Erythroblast (primary cell): ENCODE measurements at places on chromosomes 2 and 18.

DNA sequence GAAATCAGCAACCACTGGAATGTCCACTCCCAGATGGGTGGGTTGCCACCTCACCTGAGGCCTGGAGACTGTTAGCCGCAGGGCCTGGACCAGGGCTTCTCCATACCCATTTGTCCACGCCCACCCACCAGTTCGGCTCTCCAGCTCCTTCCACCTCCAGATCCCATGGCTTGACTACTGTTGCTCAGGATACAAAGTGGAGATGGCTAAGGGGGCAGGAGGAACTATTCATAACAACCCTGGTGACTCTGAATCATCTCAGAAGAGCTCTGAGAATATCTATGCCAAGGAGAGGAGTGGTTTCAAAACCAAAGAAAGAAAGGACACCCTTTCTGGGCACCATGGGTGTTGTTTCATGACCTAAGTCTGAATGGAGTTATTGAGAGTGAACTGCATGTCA is 145.8 kb downstream of the LAMA3 start:
- DNase-seq, result no peak

- DNase-seq, result no peak
These were observed 78.6 kb upstream of the RGPD4 start for GRCh38 chr2:107747964-107748583.

DNA sequence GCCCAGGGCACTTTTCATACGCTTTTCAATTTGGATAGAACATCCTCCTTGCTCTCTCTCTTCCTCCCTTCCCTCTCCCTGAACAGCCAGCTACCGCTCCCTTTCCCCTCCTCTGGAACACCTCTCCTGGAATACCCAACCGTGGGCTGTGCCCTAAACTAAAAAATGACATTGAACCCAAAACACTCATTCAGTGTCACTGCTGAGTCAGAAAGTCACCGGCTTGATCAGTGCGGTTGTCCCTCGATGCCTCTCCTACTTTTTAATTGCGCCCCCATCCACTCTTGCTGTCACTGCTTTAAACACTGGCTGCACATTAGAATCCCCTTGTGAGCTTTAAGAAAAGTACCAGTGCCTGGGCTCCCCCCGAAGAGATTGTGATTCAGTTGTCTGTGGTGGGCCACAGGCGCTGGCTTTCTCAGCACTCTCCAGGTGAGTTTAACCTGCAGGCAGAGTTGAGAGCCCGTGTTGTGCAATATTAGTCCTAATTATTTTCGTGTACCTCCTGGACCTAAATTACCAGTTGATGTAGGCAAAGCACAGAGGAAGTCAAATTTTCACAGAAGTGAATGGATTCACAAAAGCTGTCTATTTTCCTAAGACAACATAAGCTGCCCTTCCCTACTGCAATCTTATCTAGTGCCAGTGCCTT is 302.0 kb downstream of the PRKCE start:
- DNase-seq, result no peak

DNA sequence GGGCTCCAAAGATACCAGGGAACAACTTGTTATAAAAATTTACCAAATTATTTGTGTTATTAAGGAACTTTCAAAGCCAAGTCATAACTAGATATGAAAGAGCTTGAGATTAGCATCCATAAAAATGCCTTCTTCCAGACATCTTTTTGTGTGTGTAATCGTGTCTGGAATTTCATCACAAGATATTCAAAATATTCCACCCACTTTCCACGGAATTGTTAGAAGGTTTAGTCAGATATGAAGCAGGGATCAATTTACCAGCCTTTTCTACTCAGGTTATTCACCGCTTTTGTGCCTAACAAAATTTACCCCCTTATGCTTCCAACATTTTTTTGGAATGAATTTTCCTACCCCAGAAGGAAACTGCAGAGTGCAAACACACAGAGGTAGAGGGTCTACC is 130.2 kb upstream of the ACVR2A start:
- no peak for DNase-seq

DNA sequence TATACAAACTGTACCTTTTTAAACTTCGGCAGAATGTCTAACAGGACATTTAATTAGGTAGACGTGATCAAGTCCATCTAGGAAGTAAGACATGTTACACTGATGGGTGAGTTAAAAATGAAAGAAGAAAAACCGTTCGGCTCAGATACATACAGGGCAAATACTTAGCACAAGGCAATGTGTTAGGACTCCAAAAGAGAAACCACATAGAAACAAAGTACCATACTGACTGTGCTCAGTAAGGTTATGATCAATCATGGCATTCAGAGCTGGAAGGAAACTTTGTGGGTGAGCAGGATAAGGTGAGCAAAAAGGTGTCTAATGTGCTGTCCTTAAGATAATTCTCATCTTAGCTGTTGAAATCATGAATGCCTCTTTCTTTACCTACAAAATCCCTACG is 211.9 kb downstream of the STK39 start:
- DNase-seq, result no peak

GRCh38 chr18:1952486-1952885 is 618.8 kb downstream of the METTL4 start:
- no peak for DNase-seq

- peak; percentile 64 for DNase-seq
These were observed 23.5 kb downstream of the COMMD1 start for GRCh38 chr2:61928826-61929461.

- DNase-seq, result no peak
These were observed at the start of gene DAPL1 for GRCh38 chr2:158795195-158795924. TSS of gene DAPL1 (plus strand) at chr2:158795317. CDS start at chr2:158795373, 56 bp downstream.

GRCh38 chr2:84388133-84388532 is 70.9 kb downstream of the SUCLG1 start:
- no peak for DNase-seq

GRCh38 chr2:111118481-111118980 is 2.2 kb upstream of the BCL2L11 start:
- peak; percentile 59 for DNase-seq

GRCh38 chr18:50848991-50849390 is 29.2 kb upstream of the MRO start:
- DNase-seq, result no peak

DNA sequence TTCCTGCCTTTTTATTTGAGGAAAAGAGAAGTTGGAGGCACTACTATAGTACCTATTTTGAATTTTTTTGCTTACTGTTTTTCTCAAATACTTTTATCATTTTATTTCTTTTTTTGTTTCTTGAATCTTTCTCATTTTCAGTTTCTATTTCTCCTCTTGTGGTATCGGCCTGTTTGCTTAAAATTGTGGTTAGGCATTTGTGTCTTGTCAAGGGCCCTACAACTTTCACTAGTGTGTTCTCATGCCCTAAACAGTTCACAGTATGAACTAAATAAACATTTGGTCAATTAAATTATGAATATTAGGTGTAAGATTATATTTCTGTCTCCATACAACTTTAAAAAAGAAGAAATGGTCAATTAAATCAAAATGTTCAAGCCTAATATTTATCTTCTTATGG is 613.5 kb downstream of the MBD2 start:
- no peak for DNase-seq

DNA sequence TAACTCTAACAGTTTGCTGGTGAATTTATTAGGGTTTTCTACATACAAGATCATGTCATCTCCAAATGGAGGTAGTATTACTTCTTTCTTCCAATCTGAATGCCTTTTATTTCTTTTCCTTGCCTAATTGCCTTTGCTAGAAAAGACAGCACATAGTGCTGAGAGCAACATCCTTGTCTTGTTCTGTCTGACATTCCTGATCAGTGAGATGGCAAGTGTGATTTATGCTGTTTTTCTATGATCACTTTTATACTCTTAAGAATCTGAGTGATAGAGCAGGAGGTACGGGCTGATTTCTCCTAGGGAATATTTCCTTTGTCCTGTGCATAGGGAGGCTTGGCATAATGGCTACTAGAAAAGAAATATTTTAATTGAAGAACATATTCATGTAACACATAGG is 17.3 kb downstream of the LYPD6B start:
- DNase-seq, result no peak

- DNase-seq, result no peak
These were observed 46.2 kb downstream of the E2F6 start for GRCh38 chr2:11419781-11420180.

- no peak for DNase-seq
These were observed 92.6 kb downstream of the TTC32 start for GRCh38 chr2:19809206-19809605.

DNA sequence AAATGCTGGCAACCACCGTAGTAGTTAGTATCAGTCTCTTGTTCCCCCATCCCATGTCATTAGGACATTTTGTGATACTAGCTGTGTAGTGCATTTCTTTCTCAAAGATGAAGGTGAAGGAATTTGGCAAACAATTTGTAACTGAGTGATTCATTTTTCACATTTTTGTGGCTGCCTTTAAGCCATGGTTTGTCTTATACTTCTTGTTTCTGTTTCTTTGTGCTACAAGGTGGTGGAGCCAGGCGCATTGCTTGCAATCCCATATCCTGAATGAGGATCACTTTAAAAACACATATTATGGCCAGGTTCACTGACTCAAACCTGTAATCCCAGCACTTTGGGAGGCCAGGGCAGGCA is 40.6 kb downstream of the GPD2 start:
- DNase-seq, result no peak

DNA sequence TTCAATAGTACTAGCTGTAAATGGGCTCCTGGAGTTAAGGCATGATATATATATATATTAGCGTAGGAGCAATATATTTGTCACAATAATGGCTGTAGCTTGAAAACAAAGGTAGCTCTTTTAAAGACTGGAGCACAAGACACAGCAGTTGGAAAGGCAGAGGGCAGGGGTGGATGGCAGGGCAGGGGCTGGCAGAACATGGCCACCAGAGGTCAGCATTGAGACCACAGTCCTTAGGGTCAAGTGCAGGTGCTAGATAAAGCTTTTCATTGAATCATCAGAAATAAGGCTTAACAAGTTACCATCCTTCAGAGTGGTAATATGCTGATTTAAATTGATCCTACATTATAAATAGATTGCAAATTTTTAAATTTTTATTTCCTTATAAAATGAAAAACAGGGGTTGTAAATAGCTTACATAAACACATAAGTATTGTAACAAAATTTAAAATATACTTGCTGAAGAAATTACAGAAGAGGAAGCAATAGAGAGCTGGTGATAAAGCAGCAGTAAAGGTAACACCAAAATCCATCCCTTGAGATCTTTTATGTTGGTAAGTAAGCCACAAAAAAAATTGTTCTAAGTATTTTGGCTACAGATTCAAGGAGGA is 161.2 kb upstream of the PIEZO2 start:
- peak; percentile 72 for DNase-seq

GRCh38 chr18:78618726-78619125 is 360.9 kb upstream of the SALL3 start:
- no peak for DNase-seq

GRCh38 chr2:156896294-156896693 is 361.2 kb upstream of the GALNT5 start:
- DNase-seq, result no peak

- DNase-seq, result no peak
These were observed 562.2 kb downstream of the DCC start for GRCh38 chr18:52902188-52902587.

DNA sequence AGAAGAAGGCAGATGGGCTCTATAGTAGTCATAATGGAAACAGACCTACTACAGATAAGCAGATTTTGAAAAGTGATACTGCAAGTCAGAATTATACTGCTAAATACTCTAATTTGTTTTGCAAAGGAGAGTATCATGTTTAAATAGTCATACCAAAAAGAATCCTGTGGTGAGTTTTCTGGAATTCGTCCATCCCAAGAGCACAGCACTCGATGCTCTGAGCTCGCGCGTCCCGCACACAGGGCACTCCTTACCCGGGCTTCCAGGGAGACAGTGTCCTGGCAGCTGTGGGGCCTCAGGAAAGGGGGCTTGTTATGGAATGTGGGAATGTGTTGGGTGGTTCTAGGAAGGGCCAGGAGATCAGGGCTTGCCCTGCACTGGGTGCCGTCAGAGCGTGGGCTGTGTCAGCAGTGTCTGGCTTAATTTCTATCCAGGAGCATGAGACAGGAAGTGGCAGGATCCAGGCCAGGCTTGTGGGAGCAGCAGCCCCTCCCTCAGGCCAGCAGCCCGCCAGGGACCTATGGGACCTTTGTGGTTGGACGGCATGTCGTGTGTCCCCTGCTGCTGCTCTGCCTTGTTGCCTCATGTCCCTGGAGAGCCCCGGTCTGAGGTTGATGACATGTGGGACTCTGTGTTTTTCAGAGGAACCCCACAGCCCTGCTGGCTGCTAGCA is 193.2 kb upstream of the TPO start:
- DNase-seq, result no peak

- DNase-seq, result no peak
These were observed 227.8 kb upstream of the RBBP8 start for GRCh38 chr18:22705328-22705727.

DNA sequence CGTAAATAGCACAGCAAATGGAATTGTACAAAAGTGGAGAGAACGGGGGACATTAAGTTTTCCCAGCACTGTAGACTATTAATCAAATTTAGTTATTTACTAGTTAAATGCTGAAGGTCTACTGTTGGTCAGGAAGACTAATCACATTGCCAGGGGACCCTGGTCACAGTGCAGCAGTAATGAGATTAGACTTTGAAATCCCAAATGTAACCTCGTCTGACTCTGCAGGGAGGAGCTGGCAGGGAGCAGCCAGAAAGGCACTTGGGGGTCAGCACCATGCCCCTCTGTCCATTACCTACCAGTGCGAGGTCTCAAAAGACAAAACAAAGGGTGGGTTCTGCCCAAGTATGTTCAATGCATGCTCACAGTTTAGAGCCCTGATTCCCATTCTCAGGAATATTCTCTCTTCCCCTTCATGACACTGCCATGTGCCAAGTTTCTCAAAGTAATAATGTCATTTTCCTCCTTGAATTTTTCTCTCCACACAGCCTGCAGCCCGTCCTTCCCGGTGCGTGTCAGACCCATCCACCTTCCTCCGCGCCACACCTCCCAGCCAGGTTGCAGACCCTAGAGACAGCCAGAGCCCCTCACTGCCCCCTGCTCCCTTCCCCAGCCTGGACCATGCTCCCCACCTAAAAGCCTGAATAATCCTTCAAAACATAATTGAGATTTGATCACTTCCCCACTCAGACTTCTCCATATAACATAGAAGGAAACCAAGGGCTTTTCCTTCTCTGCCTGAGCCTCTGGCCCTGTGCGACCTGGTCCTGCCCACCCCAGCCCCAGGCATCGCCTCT is 52.5 kb downstream of the TMEM18 start:
- DNase-seq, result no peak

- DNase-seq, result peak; percentile 17
These were observed 256.0 kb downstream of the BCL11A start for GRCh38 chr2:60297296-60298005.

DNA sequence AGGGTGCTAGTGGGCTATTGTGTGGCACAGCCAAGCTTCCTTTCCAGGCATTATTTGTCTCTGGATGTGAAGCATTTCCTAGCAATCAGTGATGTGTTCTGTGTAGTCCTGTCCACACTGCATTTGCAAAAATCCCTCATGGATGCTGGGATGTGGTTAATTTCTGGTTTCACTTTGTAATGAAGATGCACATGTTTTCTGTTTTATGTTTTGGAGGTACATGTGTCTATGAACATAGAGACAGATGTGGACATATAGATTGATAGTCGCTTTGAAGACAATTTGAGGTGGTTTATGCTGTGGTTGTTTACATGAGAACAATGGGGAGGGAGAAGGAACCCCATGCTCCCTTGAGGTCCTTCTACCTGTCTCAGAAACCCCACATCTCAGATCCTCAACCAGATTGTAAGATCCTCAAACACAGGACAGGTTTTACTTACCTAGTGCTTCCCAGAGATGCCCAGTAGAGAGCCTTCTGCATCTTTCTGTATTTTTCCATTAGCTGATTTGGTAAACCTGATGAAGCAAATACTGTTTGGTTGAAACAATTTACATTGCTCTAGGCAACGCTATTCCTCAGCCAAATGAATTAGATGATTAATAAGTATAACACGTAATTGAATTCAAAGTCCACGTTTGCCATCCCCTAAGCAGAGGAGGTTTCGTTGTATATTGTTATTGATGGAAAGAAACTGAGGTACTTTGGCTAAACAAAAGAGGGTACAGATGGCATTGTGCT is 204.4 kb downstream of the SPP2 start:
- no peak for DNase-seq
